H1 (cell line): ENCODE measurements at places on chromosomes 3 and 15.

DNA sequence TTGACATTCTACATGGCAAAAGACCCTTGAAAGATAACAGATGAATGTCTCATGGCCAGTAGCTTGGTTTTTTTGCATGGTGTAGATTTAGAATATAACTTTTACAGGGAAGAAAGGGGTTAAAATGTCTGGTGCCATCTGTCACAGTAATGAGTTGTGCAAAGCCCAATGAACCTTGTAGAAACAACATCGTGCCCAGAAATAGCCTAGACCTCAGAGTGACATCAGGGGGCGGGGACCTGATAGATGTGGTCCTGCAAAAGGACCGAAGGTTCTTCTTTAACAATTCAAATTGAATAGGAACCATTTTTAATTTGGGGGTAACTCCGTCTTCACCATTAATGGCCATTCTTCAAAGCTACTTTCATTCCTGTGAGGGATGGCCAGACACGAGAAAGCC lies 254.1 kb upstream of the CTDSPL start:
- no peak for DNase-seq

DNA sequence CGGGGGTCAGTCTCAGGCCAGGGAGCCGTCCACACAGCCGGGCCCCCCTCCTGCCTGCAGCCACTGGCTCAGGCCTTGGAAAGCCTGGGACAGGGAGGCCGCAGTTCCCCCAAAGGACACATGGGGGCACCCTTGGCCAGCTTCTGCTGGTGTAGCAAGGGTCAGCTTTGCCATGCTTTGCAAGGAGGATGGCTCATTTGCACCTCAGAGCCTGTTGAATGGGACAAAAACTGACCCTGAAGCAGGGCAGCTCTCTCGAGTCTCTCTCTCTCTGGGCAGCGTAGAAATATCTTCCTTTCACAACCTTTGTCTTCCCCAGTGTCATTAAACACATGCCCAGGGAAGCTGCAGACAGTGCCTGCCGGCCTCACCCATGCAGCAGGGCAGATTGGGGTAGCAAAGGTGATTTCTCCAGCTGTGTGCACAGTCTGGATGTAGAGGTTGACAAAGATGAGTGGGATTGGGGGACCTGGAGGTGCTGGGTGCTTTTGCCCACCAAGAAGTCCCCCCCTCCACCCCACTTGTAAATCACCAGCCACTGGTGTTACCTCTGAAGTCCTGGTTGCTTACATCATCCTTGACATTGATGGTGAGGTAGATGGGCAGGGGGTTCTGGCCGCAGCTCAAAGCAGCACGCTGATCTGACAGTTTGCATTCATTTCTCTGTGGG lies 17.4 kb upstream of the EHD4 start:
- peak; percentile 100 for DNase-seq

DNA sequence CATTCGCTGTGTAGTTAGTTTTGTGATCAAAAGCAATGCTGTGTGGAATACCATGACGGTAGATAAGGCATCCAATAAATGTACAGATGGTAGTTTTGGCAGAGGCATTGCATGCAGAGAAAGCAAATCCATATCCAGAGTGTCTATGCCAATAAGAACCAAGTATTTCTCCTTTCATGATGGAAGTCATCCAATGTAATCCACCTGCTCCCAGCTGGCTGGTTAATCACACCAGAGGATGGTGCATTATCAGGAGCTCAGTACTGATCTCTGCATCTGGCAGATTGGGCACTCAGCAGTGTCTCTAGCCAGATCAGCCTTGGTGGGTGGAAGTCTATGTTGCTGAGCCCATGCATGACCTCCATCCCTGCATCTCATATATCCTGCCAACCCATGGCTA lies 677.7 kb upstream of the NECTIN3 start:
- no peak for DNase-seq

DNA sequence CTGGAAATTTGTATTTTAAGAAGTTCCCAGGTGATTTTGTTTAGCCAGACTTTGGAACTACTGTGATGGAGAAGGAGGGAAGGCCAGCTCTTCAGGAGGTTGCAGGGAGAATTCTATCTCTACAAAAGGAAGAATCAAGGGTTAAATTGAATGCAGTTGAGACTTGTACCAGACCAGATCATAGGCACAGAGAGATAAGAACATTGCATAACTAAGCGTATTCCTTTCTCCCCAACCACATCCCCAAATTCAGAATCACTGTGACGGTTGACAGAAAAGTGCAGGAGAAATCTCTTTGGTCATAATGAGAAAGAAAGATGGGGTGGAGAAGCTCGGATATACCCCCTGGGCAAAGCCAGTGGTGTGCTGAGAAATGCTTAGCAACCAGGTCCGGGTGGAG lies 7.2 kb downstream of the PLD1 start:
- no peak for DNase-seq

GRCh38 chr15:80873366-80873952 lies 94.3 kb downstream of the CEMIP start:
- no peak for DNase-seq

- DNase-seq: no peak
These were observed 152.3 kb downstream of the MCTP2 start for GRCh38 chr15:94383706-94384105.

DNA sequence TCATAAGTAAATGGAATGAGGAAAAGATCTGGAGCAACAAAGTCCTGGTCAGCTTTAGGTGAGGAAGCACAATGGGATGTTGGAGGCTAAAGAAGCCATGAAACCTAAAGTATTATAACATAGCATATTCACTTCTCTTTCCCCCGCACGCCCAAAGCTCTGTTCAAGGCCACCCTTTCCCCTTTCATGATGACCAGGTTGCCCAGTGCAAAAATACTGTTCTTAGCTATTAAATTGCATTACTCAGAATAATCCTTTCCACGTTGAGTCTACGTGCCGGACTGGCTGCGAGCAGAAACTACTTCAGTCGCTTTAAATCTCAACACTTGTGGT lies 589 bp upstream of the MAPKBP1 start:
- no peak for DNase-seq

GRCh38 chr3:20091331-20092047 lies 51.2 kb downstream of the KAT2B start:
- no peak for DNase-seq

GRCh38 chr15:90231028-90232017 lies 2.4 kb downstream of the CIB1 start:
- DNase-seq: no peak
